ENCODE measurements at places on chromosomes 4 and X.

DNA sequence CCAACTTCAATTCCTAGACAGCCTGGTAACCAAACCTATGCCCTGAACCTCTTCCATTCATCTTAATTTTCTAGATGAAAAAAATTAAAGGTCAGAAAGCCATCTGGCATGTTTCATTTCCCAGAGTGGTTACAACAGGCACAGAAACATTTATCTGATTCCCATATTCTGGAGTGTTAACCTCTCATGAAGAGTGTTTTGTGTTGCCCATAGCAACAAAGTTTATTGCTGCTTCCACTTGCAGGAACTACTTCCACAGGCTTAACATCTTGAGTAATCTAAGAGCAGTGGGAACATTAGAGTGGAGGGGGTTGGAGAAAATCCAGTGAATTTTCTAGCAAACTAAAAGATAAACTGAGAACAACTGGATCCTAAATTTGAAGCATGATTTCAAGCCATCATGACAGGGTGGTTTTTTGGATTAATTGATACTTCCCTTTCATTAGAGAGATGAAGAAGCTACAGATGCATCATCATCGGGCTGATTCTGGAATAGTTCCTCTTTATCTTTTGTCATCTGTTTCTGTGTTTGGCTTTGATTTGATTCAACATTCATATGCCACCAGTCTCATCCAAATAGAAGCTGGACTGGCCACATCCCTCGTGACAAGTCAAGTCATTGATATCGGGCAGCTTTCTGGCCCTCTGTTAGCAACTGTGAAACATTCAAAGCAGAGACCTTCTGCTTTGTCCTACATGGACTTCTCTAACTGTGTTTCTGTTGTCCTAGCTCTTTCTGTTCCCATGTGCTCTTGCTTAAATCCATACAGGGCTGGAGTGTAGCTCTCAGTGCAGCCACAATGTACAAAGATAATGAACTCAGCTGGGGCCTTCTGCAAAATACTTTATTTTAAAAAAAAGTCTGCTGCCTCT lies 167.3 kb downstream of the MID1IP1 start:
- DNase-seq: no peak

GRCh38 chr4:14568351-14568750 lies 433.9 kb upstream of the CPEB2 start:
- DNase-seq: no peak

DNA sequence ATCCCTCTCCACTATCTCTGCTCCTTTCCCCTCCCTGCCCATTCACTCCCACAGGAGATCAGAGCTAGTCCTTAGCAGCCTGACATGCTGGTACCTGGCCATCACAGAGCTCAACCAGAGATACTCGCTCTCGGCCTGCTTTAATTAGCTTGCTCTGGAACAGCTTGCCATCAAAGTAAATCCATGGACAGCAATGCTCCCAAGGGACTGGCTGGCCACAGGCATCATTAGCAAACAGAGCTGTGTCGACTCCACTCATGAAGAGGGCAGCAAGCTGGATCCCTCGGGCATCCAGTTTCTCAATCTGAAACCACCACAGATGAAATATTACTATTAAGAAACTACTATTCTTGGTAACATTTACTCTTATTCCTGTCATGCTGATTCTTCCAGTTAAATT lies 43.4 kb upstream of the PHF8 start:
- DNase-seq: no peak

GRCh38 chr4:26873391-26874026 lies 12.9 kb downstream of the STIM2 start:
- DNase-seq: no peak

- DNase-seq: no peak
Observed at GRCh38 chr4:6848717-6849305, 60.8 kb upstream of the TBC1D14 start.
